D341Med (cell line): ENCODE measurements at places on chromosomes 11 and 22.

GRCh38 chr11:104917271-104918112 lies 19.2 kb upstream of the CASP12 start:
- DNase-seq, result no peak

DNA sequence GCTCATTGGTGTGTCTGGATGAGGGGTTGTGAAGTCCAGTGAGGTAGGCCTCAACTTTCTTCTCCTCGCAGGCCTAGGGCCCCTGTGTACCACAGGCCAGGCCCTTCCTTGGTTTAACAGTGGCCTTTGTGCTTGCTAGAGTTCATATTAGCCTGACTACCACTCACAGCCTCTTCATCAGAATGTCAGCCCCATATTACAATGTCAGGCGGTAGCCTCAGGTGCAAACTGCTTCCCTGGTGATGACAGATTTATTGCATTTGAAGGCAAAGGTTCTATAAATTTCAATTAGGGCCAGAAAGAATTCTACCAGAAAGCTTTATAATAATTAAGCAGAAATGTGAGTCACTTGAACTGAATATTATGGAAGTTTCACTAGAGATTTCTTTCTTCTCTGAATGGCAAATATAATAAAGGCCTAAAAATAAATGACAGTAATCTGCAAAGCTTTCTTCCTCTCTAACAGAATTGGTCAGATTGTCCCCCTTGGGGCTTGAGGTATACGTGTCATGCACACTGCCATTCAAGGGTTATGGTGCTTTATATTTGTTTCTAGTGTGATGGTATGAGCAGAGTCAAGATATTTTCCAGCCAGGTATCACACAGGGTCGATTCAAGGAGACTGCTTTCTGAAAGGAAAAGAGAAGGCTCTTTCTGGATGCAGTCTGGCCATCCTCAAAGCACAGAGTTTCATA lies 210.3 kb downstream of the CWF19L2 start:
- DNase-seq, result no peak

- no peak for DNase-seq
Observed at GRCh38 chr11:8224161-8224591, 39.5 kb downstream of the LMO1 start.

GRCh38 chr11:73177778-73178539 lies 35.8 kb upstream of the FCHSD2 start:
- DNase-seq, result peak; percentile 92

- DNase-seq, result no peak
Observed at GRCh38 chr11:68509066-68509465, 48.5 kb downstream of the PPP6R3 start.

DNA sequence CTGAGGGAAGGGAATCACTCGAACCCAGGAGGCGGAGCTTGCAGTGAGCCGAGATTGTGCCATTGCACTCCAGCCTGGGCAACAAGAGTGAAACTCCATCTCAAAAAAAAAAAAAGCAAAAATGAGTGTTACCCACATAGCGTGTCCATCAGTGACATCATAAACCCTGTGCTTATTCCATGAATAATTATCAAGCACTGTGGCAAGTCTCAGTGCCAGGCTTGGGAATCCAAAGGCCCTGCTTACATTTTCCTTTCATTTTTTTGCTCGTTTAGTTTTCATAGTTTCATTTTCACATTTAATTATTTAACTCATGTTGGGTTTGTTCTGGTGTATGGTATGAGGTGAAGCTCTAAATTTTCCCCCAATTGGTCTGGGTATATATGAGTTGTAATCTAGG lies 46.5 kb downstream of the NEU3 start:
- no peak for DNase-seq

- no peak for DNase-seq
Observed at GRCh38 chr11:30282289-30282631, 40.6 kb upstream of the ARL14EP start.

DNA sequence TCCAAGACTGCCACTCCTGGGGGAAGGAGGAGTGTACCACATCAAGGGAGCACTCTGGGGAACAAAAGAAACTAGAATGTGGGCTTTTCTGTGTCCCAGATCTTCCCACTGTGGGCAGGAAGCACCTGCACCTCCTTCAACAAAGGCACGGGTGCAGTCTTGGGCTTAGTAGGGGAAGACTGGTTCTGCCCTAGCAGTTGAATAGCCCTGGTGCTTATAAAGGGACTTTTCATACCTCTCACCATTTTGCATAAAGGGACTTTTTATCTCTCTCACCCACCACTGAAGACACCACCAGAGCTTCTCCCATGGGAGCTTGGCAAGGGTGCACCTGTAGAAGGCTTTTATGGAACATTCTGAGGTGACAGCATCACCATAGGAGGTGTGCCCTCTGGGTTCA lies 65.8 kb upstream of the MS4A8 start:
- DNase-seq, result no peak
